Right ventricle myocardium superior (tissue), 1 donor: ENCODE measurements at places on chromosomes 7 and 10. TPM values are rescaled to one million over a fixed set of nuclear protein-coding genes. Genes with fewer than 3 reads are reported as not detected.

DNA sequence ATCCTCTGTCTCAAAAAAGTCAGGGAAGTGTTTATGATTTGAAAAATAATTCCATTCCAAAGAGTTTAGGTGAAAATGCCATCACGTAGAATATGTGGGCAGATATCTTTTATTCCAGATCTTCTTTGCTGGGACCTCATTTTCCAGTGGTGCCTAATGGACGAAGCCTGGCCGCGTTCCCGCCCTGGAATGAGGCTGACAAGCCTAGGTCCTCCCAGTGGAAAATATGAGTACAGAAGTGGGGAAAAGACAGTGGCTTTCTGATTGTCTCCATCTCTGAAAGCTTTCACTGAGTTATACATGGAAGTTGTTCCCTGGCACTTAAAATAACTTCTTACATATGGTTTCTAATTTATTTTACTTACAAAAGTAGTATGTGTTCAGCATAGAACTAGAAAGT is 139.4 kb downstream of the TACC2 start:
- peak; percentile 87 for DNase-seq

- no peak for DNase-seq
These were observed 270.1 kb upstream of the SHH start for GRCh38 chr7:156082048-156083040.

- no peak for DNase-seq
These were observed 174.4 kb upstream of the PLXNA4 start for GRCh38 chr7:132750530-132751217.

DNA sequence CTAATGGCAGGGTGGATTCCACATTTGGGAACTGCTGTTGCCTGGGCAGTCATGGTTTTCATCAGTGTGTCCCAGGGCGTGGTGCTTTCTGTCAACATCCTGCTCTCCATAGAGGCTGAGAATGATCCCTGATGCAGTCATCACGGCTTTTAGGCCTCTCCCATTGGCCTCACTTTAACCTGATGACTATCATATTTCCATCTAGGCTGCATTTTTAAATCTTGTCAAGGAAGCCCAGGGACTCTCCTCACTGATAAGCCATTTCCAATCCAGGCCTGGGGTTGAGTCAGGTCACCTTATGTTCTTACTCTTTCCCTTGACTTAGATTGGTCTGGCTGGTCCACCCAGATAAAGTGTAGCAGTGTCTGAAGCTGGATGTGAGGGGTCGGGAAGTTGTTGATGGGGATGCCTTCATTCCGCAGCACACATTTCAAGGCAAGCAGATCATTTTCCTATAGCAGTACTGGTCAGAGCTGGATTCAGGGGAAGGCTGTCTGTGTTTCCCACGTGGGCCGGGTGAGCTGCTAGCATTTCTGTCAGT is 177.0 kb downstream of the AUTS2 start:
- DNase-seq: peak; percentile 66

GRCh38 chr10:3781468-3782145 is 3.4 kb downstream of the KLF6 start:
- DNase-seq: peak; percentile 77

GRCh38 chr10:1187151-1187854 is 131.1 kb downstream of the WDR37 start:
- no peak for DNase-seq

DNA sequence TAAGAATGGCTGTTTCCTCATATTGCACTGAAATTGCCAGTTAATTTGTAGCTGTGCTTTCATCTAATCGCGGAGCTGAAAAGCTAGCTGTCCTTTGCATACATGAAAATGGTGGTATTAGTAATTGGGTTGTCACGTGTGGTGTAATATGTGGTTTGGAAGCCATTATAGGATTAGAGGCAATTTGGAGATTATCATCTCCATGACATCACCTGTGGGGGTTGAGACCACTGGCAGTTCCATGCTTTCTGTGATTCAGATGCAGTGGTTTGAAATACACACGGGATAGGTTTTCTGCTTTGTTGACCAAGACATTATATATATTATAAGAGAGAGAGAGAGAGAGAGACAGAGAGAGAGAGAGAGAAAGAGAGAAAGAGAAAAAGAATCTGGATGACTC is 180.8 kb downstream of the RAB11FIP2 start:
- DNase-seq: no peak

The ANXA8 gene
- 0.24 TPM for total RNA-seq

The HMX2 gene
- total RNA-seq: not detected

The GNAI1 gene
- 11.3 TPM for total RNA-seq

GRCh38 chr7:17846935-17847334 is 93.4 kb downstream of the SNX13 start:
- DNase-seq: no peak

- no peak for DNase-seq
These were observed 12.6 kb downstream of the UCMA start for GRCh38 chr10:13221572-13221971.

GRCh38 chr7:65304175-65304574 is 69.5 kb upstream of the ZNF92 start:
- DNase-seq: no peak

The NUDT5 gene
- total RNA-seq: 10.0 TPM

DNA sequence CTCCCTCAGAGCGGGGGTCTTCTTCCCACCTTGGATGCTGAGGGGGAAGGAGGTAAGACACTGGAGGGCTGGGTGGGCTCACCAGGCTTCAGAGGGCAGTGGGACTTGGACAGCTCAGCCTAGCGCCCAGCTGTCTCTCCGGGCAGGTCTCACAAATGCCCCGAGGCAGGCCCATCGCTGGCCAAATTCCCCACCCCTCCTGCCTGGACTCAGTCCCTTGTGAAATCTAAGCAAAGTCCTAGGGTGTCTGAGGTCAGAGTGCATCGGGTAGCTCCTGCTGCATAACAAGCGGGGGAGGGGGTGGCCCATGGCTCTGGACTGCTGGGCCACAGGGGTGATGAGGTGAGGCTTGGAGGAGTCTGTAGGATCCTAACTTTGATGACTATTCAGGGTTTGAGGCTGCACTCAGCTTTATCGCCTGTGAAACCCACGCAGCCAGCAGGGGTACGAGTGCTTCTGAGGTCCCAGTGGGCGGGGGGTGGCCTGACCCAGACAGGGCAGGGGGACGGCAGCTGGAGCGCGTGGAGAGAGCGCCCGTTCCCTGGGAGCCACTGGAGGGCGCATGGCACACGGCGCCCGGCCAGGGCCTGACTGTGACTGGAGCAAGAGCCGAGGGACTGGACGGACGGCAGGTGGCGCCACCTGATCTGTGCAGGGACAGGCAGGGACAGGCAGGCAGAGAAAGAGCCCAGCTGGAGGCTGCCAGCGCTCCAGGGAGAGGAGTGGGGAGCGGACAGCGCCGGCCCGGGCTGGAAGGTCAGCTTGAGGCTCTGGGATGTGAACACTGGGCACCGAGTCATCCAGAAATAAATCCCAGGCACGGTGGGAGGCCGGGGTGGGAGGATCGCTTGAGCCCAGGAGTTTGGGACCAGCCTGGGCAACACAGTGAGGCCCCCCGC is 10.0 kb downstream of the CYP2W1 start:
- peak; percentile 98 for DNase-seq

DNA sequence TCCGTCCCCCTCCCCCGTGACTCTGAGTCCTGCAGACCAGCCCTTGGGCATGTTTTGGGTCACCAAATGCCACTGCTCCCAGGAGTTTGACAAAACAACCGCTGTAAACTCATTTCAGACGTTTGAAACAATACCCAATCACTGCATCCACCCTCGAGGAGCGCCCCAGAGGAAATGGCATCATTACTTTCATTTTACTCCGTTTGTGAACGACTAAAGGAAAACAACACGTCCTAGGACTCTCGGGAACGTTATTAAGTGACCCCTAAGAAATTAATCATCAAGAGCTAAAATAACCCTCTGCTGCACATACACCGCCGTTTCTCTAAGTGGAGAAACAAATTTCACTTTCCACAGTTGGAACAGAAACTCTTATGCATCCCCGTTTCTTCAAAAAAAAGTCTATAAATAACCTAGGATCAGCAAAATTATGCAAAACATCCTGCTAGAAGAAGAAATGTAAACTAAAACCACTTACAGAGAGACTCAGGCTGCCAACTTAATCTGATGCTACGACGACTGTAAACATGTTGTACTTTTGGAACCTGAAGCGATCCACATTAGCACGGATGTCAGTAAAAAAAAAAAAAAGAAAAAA is 109.9 kb upstream of the EFCAB10 start:
- no peak for DNase-seq

The EIF4H gene
- 166 TPM for total RNA-seq

DNA sequence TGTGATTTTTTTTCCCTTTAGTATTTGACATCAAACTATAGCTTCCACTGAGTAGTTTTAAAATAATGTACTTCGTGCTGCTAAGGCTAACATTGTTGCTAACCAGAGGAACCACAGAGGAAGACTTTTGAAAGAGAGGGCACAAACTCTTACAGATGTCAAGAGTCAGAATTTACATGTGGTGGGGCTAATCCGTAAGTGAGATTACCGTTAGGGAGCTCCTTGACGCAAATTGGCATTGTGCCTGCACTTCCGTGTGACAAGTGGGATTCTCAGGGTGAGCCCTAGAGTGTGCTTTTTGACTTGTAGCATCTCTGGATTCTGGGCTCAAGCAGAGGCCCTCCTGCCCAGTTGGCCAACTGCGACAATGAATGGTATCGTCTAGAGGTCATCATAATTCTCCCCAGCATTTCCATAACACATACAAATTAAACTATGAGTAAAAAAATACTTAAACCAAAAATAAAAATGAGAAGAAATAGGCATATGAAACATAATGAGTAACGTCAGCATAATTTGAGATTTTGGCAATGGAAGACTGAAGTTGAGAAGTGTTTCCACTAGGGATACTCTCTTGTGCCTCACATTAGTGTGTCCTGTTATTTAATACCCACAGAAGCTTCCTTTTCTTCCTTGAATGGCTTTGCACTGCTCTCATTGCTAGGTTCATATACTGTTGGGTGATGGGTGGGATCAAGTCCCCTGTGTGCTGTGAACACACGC is 164.0 kb downstream of the SDK1 start:
- no peak for DNase-seq

The ZNF503 gene
- total RNA-seq: 6.8 TPM

- DNase-seq: no peak
These were observed 14.0 kb upstream of the KPNA7 start for GRCh38 chr7:99221866-99222265.

GRCh38 chr7:133781486-133782090 is 345.6 kb upstream of the LRGUK start:
- no peak for DNase-seq

The LDB3 gene
- total RNA-seq: 1,375 TPM

The MSMB gene
- total RNA-seq: not detected

The ARHGAP19 gene
- total RNA-seq: 5.9 TPM

The CDHR3 gene
- 12.4 TPM for total RNA-seq

The COL13A1 gene
- 0.89 TPM for total RNA-seq

DNA sequence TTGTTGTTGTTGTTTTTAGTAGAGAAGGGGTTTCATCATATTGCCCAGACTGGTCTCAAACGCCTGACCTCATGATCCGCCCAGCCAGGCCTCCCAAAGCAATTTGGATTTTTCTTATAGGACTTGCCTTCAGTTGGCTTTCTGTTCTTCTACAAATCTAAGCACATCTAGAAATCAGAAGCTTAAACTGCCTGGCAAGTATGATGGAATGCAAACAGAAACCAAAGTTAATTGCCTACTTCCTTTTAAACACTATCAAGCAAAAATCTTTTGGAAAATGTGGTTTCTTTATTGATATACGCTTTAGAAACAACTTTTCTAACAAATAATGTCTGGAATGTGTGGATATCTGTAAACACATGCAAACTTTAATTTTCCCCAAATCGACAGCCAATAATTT is 64.9 kb downstream of the USP6NL start:
- DNase-seq: no peak

The LBX1 gene
- total RNA-seq: not detected

The CCL24 gene
- not detected for total RNA-seq

- DNase-seq: no peak
These were observed 19.5 kb downstream of the C10orf67 start for GRCh38 chr10:23325132-23325531.

The UBE3C gene
- 48.7 TPM for total RNA-seq

The MEIG1 gene
- not detected for total RNA-seq

DNA sequence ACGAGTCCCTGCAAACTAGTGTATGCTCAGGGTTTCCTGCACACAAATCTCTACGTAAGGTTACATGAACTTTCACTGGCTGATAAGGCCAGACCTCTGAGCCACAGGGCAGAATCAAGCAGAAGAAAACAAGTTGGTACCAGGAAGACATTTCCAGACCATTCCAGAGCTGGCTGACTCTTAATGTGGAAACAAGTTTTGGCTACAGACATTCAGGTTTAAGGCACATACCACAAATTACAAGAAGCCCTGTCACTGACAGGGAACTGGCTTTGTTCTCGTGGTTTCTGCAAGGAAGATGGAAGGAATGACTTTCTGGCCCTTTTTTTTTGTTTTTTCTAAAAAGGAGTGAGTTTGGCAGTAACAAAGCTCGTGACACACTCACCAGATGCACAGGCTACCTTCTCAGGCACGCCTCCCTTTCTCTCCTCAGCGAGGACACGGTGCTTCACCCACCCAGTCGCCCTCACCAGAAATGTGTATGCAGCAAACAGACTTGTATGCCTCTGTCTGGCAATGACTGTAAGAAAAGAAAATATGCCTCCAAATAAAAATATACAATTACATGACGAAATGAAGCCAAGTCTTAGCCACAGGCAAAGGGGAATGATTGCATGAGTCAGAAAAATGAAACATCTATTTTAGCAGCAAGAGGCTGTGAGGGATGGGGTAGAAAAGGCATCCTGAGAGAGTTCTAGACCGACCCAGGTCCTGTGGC is 22.6 kb downstream of the PLAC9 start:
- no peak for DNase-seq

The GGCT gene
- 17.4 TPM for total RNA-seq

The STRIP2 gene
- 16.2 TPM for total RNA-seq

- no peak for DNase-seq
These were observed 1.4 kb downstream of the BAIAP2L1 start for GRCh38 chr7:98399462-98399861.

DNA sequence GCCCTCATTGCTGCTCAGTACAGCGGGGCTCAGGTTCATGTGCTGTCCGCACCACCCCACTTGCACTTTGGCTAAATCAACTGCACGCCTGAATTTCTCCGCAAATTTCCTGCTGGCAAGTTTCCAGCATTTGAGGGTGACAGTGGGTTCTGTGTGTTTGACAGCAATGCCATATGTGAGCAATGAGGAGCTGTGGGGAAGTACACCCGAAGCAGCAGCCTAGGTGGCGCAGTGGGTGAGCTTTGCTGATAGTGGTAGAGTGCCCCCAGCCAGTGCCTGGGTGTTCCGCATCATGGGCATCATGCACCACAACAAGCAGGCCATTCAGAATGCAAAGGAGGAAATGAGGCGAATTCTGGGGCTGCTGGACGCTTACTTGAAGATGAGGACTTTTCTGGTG is 103.9 kb upstream of the POT1 start:
- no peak for DNase-seq

DNA sequence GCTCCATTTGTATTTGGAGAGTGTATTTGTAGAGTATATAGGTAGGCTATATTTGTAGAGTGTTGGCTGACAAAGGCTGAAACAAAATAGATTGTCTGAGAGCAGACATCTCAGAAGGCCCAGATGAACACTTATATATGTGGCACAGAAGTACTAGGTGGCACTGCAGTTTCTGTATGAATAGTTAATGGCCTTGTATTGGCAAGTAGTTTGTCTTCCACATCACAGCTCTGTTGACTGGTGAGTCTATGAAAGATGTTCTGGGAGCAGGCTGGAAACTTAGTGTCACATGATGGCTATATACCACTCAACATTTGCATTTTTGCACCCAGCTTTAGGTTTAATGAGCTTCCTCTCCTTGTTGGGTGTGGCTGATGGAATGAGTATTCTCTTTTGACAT is 51.9 kb downstream of the CCNY start:
- DNase-seq: no peak

GRCh38 chr7:151008511-151009323 is 15.6 kb downstream of the ATG9B start:
- DNase-seq: peak; percentile 85

The MMP21 gene
- total RNA-seq: not detected
